Omental fat pad (tissue), 4 donors: ENCODE measurements at places on chromosomes 16 and 17. TPM values are rescaled to one million over a fixed set of nuclear protein-coding genes. Genes with fewer than 3 reads are reported as not detected.

- no peak for DNase-seq
Observed at GRCh38 chr16:4049031-4049430, 67.2 kb downstream of the ADCY9 start.

- no peak for DNase-seq
Observed at GRCh38 chr17:39599004-39599664, 8.6 kb downstream of the NEUROD2 start.

DNA sequence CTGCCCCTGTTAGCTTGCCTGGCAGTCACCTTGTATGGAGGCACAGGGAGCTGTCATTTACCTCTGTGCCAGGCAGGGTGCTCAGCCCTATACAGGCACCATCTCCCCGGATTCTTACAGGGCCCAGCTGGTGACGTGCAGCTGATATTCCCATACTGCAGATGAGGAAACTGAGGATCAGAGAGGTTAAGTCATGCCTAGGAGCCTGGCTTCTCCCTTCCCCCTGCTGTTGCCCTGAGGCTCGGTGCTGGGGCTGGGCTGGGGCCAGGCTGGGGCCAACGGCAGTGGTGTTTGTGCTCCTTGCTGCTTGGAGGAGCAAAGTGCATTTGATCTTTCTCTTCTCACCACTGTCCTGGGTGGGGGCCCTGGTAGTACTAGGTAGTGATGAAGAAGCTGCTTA, 54.7 kb upstream of the IL34 start:
- no peak for DNase-seq

DNA sequence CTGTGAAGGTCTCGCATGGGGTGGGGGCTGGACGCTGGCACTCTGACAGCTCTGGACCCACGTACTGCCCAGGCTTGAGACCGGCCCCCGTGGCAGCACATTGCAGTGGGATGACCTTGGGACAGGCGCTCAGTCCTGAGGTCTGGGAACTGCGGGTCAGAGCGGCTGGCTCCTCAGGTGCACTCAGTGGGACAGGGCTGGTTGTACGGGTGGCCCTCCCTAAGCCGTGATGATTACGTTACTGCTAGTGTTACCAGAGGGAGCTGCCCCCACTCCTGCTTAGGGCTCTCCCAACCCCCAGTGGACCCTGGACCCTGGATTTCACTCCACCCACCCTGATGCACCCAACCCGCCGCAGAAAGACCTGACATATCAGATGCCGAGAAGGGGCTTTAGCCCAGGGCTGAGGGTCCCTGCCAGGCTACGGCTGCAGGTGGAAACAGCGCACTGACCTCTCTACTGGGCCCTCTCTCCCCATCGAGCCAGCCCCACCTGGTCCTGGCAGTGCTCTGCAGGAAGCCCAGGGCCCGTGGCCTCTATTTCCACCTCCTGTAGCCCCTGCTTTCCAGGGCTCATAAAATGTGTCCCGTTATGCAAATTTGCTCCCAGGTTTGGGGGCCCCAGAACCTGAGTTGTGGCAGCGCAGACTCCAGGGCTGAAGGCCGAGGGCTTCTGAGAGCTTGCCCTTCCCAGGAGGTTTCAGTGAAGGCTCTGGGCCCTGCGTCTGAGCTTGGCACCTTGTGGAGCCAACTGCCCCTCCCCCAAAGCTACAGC, 77.2 kb downstream of the RTN4RL1 start:
- DNase-seq: no peak

- DNase-seq: no peak
Observed at GRCh38 chr17:77428020-77428748, 287.4 kb downstream of the SEC14L1 start.

GRCh38 chr16:86980644-86981043, 336.5 kb downstream of the C16orf95 start:
- no peak for DNase-seq

- no peak for DNase-seq
Observed at GRCh38 chr17:3485481-3486068, 9.8 kb downstream of the ASPA start.

GRCh38 chr17:1852327-1852726, 22.5 kb downstream of the RPA1 start:
- no peak for DNase-seq

DNA sequence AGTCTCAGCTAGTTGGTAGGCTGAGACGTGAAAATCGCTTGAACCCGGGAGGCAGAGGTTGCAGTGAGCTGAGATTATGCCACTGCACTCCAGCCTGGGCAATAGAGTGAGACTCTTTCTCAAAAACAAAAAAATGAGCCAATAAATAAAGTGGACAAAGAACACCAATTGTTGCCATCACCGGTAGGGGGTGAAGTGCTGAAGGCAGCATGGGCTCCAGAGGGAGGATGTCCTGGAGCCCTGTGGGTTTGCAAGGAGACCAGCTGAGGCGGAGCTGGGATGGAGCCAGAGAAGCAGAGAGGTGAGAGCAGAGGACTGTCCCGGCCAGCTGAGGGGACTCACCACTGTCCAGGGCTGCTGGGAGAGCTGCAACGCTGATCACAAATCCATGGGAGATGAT, 13.8 kb downstream of the CHST6 start:
- no peak for DNase-seq

GRCh38 chr16:13143551-13143950, 242.2 kb downstream of the SHISA9 start:
- DNase-seq: no peak

GRCh38 chr17:6551356-6551755, 5.0 kb downstream of the PITPNM3 start:
- no peak for DNase-seq

The KRT17 gene
- total RNA-seq: 0.56 TPM

The ACE gene
- 18.3 TPM for total RNA-seq

The GAS2L2 gene
- 0.37 TPM for total RNA-seq

The KRTAP4-1 gene
- not detected for total RNA-seq

The DNAH2 gene
- 0.95 TPM for total RNA-seq

The SOX15 gene
- total RNA-seq: 0.56 TPM

The CACNG3 gene
- not detected for total RNA-seq
